ENCODE measurements at places on chromosomes 5 and 9.

DNA sequence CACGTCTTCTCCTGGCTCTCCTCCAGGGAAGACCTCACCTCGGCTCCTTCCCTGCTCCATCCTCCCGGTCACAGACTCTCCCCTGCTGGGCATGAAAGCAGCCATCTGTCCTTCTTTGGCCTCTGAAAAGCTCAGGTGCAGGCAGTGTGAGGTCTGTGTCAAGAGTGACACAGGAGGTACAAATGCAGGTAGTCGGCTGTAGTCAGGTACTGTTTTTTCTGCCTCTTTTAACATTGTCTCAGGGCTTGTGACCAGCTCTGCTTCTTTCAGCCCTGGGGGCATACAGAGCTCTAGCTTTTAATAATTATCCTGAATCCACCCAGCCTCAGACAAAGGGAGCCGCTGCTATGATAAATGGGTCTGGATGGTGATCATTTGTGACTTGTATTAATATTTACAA lies 46.4 kb downstream of the C5orf15 start:
- DNase-seq: no peak

- DNase-seq: no peak
Observed at GRCh38 chr9:82333671-82334070, 345.1 kb downstream of the SPATA31D1 start.

GRCh38 chr5:126921241-126922091 lies 108.9 kb downstream of the MARCHF3 start:
- no peak for DNase-seq

DNA sequence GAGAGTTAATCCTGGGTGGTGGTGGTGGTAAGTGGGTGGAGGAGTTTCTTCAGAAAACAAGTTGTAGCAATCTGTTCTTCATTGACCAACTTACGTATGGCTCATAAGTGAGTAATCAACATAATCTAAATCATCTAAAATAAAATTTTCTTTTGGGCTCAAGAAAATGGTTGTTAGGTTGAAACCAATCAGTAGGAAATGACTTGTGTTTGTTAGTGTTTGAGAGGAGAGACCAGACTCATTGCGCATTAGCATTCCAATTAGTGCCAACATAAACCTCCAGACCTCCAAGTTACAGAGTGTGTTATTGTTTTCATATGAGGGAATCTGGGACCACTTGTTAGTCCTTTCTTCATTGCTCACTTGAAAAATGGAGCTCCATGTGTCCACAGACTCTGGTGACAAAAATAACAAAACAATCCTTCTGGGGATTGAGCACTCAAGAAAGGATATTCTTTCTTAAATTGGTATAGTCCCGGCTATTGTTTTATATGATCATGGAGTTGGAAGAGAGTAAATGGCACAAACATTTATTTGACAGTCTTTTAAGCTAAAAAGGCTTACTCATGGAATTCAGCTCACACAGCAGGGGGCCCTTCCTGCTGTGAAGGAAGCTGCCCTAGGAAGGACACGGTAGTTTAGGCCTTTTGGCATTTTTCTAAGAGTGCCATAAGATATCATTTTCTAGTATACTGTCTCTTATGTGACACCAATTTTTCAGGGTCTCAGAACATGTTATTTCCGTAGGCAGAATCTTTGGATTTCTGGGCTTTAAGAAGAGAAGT lies 441.1 kb downstream of the EBF1 start:
- DNase-seq: no peak

DNA sequence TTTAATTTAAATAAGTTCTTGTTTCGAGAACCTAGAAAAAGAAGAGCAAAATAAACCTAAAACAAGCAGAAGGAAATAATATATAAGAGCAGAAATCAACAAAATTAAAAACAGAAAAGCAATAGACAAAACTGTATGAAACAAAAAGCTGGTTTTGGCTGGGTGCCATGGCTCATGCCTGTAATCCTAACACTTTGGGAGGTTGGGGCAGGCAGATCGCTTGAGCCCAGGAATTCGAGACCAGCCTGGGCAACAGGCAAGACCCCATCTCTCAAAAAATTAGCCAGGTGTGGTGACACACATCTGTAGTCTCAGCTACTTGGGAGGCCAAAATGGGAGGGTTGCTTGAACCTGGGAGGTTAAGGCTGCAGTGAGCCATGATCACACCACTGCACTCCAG lies 59.2 kb upstream of the OTP start:
- DNase-seq: no peak

GRCh38 chr9:127256324-127256723 lies 8.2 kb upstream of the GARNL3 start:
- no peak for DNase-seq

DNA sequence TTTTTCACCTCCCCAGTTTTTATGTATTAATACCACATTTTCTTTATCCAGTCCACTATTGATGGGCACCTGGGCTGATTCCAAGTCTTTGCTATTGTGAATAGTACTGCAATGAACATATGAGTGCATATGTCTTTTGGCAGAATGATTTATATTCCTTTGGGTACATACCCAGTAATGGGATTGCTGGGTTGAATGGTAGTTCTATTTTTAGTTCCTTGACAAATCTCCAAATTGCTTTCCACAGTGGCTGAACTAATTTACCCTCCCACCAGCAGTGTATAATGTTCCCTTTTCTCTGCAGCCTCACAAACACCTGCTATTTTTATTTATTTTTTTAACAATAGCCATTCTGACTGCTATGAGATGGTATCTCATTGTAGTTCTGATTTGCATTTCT lies 340.2 kb downstream of the ADAMTS6 start:
- DNase-seq: no peak

DNA sequence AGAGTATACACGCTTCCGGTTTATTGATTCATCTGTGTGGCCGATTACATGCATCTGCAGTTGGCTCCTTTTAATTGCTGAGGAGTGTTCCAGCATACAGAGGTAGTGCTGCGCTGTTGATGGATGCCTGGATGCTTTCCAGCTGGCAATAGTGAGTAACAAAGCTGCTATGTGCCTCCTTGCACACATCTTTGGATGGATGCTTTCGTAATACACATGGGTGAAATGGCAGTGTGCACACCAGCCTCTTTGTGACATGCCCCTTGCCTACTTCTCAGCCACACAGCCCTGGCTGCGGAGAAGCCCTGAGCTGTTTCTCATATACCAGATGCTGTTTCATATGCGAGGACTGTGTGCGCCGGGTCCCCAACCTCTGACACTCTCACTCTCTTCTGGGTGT lies 151.0 kb downstream of the GADD45G start:
- DNase-seq: no peak

DNA sequence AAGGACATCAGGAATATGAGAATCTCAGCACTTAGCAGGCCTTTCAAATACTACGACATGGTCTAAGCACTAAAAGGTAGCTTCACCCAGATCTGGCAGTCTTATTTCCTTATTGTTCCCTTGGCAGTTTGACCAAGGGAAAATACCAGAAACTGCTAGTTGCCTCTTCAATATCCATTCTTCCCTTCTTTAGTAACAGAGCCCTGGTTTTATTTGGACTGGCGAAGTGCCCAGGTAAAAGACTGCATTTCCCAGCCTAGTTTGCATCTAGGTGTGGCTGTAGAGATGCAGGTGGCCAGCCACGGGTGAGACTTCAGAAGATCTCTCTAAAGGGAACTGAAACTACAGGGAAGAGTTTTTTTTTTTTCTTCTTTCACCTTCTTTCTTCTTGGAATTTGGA lies 21.6 kb downstream of the DMRT2 start:
- DNase-seq: no peak

DNA sequence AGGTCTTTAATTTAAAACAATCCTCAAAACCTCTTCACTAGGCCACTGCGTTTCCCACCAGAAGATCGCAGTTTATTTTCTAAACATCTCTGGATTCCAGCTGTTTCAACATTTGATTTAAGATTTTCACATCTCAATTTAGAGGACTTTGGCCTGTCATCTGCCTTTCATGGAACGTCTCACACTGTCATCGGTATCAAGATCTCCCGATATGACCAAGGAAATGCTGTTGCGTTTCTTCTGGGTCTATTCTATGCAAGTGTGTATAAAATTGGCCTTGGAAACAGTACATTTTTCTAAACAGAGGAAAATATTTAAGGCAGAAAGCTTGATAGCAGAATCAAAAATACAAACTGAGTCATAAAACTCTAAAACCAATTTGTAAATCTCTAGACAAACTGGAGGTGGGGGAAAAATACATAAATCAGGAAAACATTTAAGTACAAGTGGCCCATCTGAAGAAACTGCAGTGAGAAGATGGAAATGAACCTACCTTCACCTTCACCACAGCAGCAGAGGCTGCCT lies 53.6 kb upstream of the SIMC1 start:
- no peak for DNase-seq

GRCh38 chr5:53183880-53184279 lies 74.3 kb upstream of the MOCS2 start:
- DNase-seq: no peak

GRCh38 chr9:111356481-111357244 lies 26.6 kb upstream of the OR2K2 start:
- DNase-seq: no peak

- no peak for DNase-seq
Observed at GRCh38 chr9:95009459-95009858, 283.0 kb downstream of the AOPEP start.

GRCh38 chr9:125238127-125238914 lies 2.8 kb downstream of the HSPA5 start:
- no peak for DNase-seq

GRCh38 chr9:135591506-135592330 lies 30.2 kb downstream of the PAEP start:
- DNase-seq: no peak

DNA sequence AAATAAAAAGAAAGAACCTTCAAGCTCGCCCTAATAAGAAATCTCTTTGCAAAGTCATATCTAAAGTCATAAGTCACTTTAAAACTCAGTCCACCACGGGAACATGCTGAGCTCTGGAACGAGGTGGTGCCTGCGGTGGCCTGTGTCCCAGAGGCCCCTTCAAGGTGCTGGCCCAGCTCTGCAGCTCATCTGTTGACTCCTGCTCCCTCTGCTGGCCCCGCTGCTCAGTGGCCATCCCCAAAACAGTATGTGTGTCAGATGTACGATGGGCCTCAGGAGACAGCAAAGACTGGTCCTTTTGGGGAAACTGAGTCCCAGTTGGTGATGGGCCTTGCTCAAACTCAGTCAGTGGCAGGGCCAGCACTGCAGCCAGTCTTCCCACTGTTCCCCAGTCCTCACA lies 22.8 kb upstream of the FOXB2 start:
- no peak for DNase-seq

GRCh38 chr5:20555034-20555433 lies 567.0 kb upstream of the CDH18 start:
- DNase-seq: no peak

GRCh38 chr5:32712481-32713360 lies 1.6 kb downstream of the NPR3 start:
- DNase-seq: no peak

- no peak for DNase-seq
Observed at GRCh38 chr5:148176480-148176879, 8.1 kb downstream of the SPINK14 start.

DNA sequence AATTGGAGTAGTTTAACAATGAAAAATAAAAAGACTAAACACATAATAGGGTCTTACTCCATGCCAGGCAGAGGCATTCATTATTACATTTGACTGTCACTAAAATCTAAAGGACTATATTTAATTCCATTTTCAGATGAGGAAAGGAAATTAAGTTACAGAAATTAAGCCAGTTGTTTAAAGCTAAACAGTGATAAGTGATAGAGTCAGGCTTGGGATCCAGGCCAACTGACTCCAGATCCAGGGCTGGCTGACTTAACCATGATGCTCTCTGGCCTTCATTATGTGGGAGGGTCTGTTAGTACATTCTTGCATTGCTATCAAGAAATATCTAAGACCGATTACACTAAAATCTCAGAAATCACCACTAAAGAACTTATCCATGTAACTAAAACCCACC lies 107.2 kb downstream of the ARHGEF28 start:
- no peak for DNase-seq

GRCh38 chr9:27053369-27054022 lies 48.0 kb upstream of the LRRC19 start:
- DNase-seq: no peak

DNA sequence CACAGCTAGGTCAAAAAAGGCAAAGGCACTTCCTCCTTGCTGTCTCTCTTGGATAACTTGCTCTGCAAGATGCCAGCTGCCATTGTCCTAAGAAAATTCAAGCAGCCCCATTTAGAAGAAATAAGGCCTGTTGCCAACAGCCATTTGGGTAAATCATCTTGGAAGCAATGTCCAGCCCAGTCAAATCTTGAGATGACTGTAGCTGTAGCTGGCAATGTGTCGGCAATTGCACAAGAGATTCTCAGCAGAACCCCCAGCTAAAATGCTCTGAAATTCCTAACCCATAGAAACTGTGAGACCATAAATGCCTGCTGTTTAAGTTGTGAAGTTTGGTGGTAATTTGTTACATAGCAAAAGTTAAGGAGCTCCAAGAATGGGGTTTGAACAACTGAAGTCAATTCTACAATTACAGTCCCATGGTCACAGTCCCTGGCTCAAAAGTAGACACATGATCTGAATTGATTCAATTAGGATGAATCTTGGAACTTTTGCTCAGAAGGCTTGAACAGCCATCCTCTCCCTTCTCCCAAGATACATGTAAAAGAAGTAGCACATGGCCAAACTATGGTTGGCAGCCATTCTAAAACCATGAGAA lies 151.1 kb downstream of the MPDZ start:
- DNase-seq: no peak

DNA sequence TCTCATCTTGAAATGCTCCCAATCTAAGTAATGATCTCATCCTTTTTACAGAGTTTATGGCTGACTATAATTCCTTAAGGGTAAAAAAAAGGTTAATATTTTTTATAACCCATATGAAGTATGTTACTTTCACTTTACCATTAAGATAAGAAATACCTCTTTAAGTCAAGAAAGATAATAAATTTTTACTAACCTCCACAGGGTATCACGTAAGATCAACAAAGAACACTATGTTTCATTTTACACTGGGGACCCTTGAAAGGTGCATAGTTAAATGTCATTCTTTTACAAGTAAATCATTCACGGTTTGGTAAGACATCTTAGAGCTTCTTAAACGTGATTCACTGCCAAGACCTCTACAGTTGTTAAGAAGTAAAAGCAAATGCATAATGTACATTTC lies 472.7 kb upstream of the CDH9 start:
- DNase-seq: no peak

GRCh38 chr9:91146391-91147019 lies 215.2 kb downstream of the AUH start:
- no peak for DNase-seq

DNA sequence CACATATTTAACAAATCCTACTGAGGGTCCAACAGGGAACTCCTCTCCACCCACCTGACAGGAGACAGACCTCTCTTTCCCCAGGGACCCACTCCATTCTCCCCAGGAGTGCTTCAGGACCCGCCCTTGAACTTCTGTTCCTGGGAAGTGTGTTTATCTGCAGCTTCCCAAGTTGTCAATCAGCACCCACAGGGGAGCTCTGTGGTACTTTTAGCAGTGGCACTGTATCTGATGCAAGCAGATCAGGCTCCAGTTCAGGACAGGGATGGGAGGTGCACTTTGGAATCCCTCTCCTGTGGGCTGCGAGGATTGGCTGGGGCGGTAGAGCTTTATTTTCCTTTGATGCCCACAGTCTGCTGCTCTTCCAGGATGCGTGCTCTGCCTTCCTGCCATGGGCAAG lies 8.7 kb downstream of the GALNT10 start:
- DNase-seq: no peak

All from NCI-H1930 (cell line).